ENCODE measurements at places on chromosomes 3 and 15. TPM values are rescaled to one million over a fixed set of nuclear protein-coding genes. Genes with fewer than 3 reads are reported as not detected.

The RTP1 gene
- total RNA-seq, result not detected

The KBTBD13 gene
- total RNA-seq, result not detected

The SLC15A2 gene
- 1.0 TPM for total RNA-seq

The RASGRP1 gene
- total RNA-seq, result not detected

The RAB11A gene
- 226 TPM for total RNA-seq

The OR5K2 gene
- total RNA-seq, result not detected

The PLSCR4 gene
- total RNA-seq, result 0.82 TPM

The PDZRN3 gene
- total RNA-seq, result 0.24 TPM
